ENCODE measurements at places on chromosomes 16 and 17. TPM values are rescaled to one million over a fixed set of nuclear protein-coding genes. Genes with fewer than 3 reads are reported as not detected.
A peak's percentile ranks its signal among the peaks of the same experiment; 100 is the strongest.

The PRSS21 gene
- not detected for total RNA-seq

The TOM1L2 gene
- 30.5 TPM for total RNA-seq

The KRT33A gene
- total RNA-seq = not detected

The ABAT gene
- 4.4 TPM for total RNA-seq

The ZNF207 gene
- total RNA-seq = 252 TPM

DNA sequence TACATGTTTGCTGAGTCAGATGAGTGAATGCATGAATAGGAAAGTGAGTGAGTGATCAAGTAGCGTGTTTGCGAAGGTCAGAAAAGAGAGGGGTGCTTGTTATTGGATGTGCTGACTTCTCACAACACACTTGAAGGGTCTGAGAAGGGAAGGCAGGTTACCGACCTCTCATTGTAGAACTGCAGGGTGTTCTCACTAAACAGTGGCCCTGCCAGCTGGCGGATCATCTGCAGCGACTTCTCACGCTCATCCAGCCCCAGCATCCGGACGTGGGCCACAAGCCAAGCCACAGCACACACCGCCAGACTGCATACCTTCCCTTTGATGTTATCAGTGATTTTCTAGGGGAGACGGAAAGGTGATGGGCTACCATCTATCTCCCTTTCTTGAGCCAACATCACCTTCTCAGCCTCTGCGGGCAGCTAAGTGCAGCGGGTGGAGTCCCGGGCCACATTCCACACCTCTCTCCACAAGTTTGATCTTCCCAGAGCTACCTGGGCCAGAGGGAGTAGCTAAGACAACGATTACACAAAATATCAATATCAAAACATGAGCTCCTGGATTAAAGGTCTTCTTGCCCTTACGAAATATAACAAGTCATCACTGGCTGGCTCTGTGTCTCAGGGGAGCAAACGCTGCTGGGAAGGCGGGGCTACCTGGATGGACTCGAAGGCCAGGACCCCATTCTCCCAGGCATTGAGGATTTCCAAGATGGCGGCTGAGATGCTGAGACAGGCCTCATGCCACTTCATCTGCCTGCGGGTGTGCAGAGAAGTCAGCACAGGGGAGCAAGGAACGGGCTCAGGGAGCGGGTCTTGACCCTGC, 11.0 kb downstream of the CSF3 start:
- no peak overlapping the region for H3K27ac ChIP-seq
- peak; percentile 30 for DNase-seq
- H3K4me3 ChIP-seq = no peak overlapping the region
- peaks cover 25% of the 10 kb centered on the region for H3K4me1 ChIP-seq

- no peak overlapping the region for H3K4me3 ChIP-seq
- no peaks in the 10 kb centered on the region for H3K27me3 ChIP-seq
- H3K27ac ChIP-seq = no peak overlapping the region
- H3K36me3 ChIP-seq = no peaks in the 10 kb centered on the region
These were observed 530.2 kb downstream of the NPIPA7 start for GRCh38 chr16:16909126-16909525.

GRCh38 chr17:46853896-46854444, 2.6 kb downstream of the WNT9B start:
- no peak for DNase-seq
- H3K36me3 ChIP-seq = no peaks in the 10 kb centered on the region
- H3K4me3 ChIP-seq = no peak overlapping the region

- peaks cover 12% of the 10 kb centered on the region for H3K36me3 ChIP-seq
- no peaks in the 10 kb centered on the region for H3K27me3 ChIP-seq
- peaks cover 70% of the 10 kb centered on the region for H3K4me1 ChIP-seq
- peak within 1 kb of the TSS; percentile 56 for H3K27ac ChIP-seq
- H3K4me3 ChIP-seq = peak within 1 kb of the TSS; percentile 90
These were observed at the start of gene ABHD15 for GRCh38 chr17:29566473-29567303. TSS of gene ABHD15 (minus strand) at chr17:29567037. CDS start at chr17:29566966, 71 bp downstream.

- H3K36me3 ChIP-seq = no peaks in the 10 kb centered on the region
- H3K4me1 ChIP-seq = peaks cover 11% of the 10 kb centered on the region
- no peaks in the 10 kb centered on the region for H3K27me3 ChIP-seq
- no peak overlapping the region for H3K27ac ChIP-seq
- no peak for DNase-seq
These were observed 115.3 kb downstream of the SLC39A11 start for GRCh38 chr17:72976971-72977770.

- H3K4me1 ChIP-seq = peaks cover 46% of the 10 kb centered on the region
- DNase-seq = no peak
- no peaks in the 10 kb centered on the region for H3K27me3 ChIP-seq
- H3K4me3 ChIP-seq = no peak overlapping the region
These were observed 2.3 kb upstream of the PPP1R9B start for GRCh38 chr17:50152736-50153135.

DNA sequence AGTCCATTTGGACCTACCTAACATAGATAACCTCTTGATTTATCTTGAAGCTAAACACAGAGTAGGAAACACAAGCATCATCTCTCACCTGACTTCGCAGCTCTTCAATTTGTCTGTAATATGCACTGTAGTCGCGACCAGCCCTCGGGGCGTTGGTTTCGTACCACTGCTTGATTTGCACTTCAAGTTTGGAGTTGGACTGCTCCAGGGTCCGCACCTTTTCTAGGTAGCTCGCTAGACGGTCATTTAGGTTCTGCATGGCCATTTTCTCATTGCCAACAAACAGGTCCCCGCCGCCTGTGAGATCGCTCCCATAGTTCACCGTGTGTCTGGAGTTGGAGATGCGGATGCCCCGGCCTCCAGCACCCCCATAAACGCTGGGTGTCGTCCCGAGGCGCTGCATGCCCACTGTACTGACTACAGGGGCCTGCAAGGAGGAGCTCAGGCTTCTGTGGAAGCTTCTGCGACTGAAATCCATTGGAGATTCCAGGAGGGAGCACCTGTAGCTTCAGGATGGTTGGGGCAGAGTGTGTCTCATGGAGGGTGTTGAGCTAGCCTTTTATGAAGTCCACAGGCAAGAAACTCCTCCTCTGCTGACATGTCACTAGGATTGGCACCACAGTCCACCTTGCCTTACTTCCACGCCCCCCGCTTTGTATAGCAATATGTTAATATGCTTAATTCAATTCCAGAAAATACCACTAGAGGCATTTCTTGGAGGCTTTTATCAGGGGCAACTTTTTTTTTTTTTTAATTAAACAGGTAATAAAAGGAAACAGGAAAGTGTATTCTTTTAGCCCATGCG, at the start of gene KRT20:
TSS of gene KRT20 (minus strand) at position 535 of the 805 bp plus-strand sequence. CDS start at position 478, 57 bp downstream.
- no peaks in the 10 kb centered on the region for H3K36me3 ChIP-seq
- H3K27me3 ChIP-seq = peaks cover 9% of the 10 kb centered on the region
- H3K27ac ChIP-seq = no peak within 1 kb of the TSS
- no peak for DNase-seq

GRCh38 chr17:59521465-59522126, 43.8 kb upstream of the DHX40 start:
- H3K4me1 ChIP-seq = peaks cover 4% of the 10 kb centered on the region
- no peak overlapping the region for H3K4me3 ChIP-seq
- no peaks in the 10 kb centered on the region for H3K27me3 ChIP-seq
- no peaks in the 10 kb centered on the region for H3K36me3 ChIP-seq
- H3K27ac ChIP-seq = no peak overlapping the region

DNA sequence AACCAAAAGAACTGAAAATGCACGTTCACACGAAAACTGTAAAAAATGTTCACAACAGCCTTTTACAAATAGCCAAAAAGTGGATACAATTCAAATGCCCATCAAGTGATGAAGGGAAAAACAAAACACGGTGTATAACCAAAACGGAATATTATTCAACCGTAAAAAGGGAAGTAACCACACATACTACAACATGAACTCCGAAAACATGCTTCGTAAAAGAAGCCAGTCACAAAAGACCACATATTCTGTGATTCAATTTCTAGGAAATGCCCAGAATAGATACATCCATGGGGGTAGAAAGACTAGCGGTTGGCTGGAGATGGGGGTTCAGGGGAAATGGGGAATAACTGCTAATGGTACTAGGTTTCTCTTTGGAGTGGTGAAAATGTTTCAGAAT, 81.5 kb upstream of the TRAP1 start:
- DNase-seq = no peak
- H3K36me3 ChIP-seq = no peaks in the 10 kb centered on the region
- H3K4me1 ChIP-seq = peaks cover 17% of the 10 kb centered on the region
- H3K4me3 ChIP-seq = no peak overlapping the region
- H3K27me3 ChIP-seq = no peaks in the 10 kb centered on the region
- no peak overlapping the region for H3K27ac ChIP-seq

DNA sequence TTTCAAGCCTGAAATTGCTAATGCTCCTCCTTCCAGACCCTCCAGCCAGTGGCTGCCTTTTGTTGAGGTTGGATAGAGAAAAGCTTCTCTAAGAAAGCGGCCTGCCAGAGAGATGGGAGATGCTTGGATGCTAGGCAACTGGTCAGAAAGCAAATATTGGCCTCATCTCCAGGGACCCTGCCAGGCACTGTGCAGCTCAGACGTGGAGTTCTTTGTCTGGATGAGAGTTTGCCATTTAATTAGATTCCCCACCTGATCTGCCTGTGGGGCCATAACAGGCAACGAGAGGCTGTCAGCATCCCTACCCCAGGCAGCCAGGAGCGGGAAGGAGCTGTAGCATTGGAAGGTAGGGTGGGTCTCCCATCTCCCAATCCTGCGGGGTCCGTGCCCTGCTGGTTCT, 52.7 kb downstream of the ASIC2 start:
- H3K4me3 ChIP-seq = no peak overlapping the region
- no peaks in the 10 kb centered on the region for H3K4me1 ChIP-seq
- no peak overlapping the region for H3K27ac ChIP-seq
- DNase-seq = no peak
- H3K36me3 ChIP-seq = no peaks in the 10 kb centered on the region

DNA sequence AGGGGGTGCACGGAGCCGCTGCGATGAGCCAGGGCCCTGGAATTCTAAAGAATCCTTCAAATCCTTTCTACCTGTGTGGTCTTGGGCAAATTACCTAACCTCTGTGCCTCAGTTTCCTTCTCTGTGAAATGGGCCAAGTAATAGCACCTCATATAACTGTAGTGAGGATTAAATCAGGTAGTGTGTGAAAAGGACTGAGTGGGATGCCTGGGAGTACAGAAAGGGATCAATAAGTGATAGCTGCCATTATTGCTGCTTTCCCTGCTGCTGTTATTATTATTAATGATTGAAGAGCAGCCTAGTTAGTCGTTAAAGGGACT, 958 bp downstream of the SCNN1G start:
- no peak overlapping the region for H3K4me3 ChIP-seq
- peaks cover 52% of the 10 kb centered on the region for H3K27me3 ChIP-seq
- DNase-seq = no peak
- H3K4me1 ChIP-seq = peaks cover 11% of the 10 kb centered on the region

DNA sequence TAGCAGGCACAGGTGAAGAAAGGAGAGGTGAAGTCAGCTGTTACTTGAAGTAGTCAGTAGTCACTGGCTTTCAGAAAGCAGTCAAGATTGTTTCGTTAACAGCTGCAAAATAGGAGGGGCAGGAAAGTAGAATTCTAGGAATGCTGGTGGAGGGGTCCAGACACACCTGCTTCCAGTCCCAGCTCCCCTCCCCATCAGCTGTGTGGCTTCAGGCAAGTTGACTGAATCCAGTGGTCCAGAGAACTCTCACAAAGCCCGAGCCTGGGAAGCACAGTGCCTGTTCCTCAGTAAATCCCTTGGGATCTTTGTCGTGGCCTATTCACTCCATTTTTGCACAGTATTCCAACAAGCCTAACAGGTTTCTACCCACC, 4.6 kb upstream of the SOCS1 start:
- H3K4me1 ChIP-seq = peaks cover 48% of the 10 kb centered on the region
- H3K36me3 ChIP-seq = no peaks in the 10 kb centered on the region
- no peak overlapping the region for H3K27ac ChIP-seq
- no peak for DNase-seq

GRCh38 chr16:87406495-87407088, 14.5 kb downstream of the MAP1LC3B start:
- H3K36me3 ChIP-seq = peaks cover 71% of the 10 kb centered on the region
- no peak overlapping the region for H3K4me3 ChIP-seq
- H3K4me1 ChIP-seq = no peaks in the 10 kb centered on the region
- DNase-seq = no peak
- no peak overlapping the region for H3K27ac ChIP-seq

DNA sequence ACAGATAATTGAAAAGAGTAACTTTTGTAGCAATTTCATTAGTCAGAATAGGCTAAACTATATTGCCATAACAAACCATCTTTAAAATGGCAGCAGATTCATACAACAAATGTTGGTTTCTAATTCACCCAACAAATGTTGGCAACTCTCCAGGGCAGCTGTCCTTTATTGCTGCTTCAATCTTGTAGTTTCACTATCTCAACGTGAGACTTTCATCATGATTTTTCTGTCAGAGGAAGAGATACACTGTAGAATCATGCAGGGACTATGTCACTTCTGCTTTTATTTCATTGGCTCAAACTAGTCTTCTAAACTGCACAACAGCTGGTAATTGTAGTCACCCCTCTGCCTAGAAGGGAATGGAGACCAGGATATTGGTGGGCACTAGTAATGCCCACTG, 174.2 kb downstream of the TANC2 start:
- no peak overlapping the region for H3K4me3 ChIP-seq
- H3K27ac ChIP-seq = no peak overlapping the region
- no peaks in the 10 kb centered on the region for H3K27me3 ChIP-seq
- H3K36me3 ChIP-seq = no peaks in the 10 kb centered on the region
- no peak for DNase-seq

GRCh38 chr16:87304951-87305350, 12.2 kb downstream of the C16orf95 start:
- no peaks in the 10 kb centered on the region for H3K27me3 ChIP-seq
- H3K4me3 ChIP-seq = no peak overlapping the region
- no peak overlapping the region for H3K27ac ChIP-seq
- H3K36me3 ChIP-seq = no peaks in the 10 kb centered on the region

- H3K36me3 ChIP-seq = no peaks in the 10 kb centered on the region
- no peak overlapping the region for H3K27ac ChIP-seq
- no peak overlapping the region for H3K4me3 ChIP-seq
- no peaks in the 10 kb centered on the region for H3K27me3 ChIP-seq
- peaks cover 73% of the 10 kb centered on the region for H3K4me1 ChIP-seq
These were observed 33.5 kb downstream of the HS3ST3B1 start for GRCh38 chr17:14334276-14334840.

DNA sequence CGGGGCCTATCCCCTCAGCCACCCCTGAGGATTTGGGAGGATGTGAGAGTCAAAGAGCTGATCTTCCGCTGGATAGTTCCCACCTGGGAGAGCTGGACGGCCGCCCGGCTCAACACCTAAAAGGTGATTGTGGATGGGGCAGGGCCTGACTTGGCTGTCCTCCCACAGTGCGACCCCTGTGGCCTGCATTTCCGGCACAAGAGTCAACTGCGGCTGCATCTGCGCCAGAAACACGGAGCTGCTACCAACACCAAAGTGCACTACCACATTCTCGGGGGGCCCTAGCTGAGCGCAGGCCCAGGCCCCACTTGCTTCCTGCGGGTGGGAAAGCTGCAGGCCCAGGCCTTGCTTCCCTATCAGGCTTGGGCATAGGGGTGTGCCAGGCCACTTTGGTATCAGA, 4.5 kb downstream of the BCL6B start:
- no peaks in the 10 kb centered on the region for H3K27me3 ChIP-seq
- no peak overlapping the region for H3K4me3 ChIP-seq
- no peaks in the 10 kb centered on the region for H3K36me3 ChIP-seq
- H3K4me1 ChIP-seq = peaks cover 48% of the 10 kb centered on the region
- DNase-seq = no peak

GRCh38 chr16:76294396-76295214, 17.4 kb downstream of the CNTNAP4 start:
- H3K27ac ChIP-seq = no peak overlapping the region
- DNase-seq = no peak
- H3K36me3 ChIP-seq = no peaks in the 10 kb centered on the region
- H3K27me3 ChIP-seq = no peaks in the 10 kb centered on the region
- H3K4me3 ChIP-seq = no peak overlapping the region

Data from CD4-positive, alpha-beta T cell (primary cell).